ENCODE measurements at places on chromosomes 7 and 10.

DNA sequence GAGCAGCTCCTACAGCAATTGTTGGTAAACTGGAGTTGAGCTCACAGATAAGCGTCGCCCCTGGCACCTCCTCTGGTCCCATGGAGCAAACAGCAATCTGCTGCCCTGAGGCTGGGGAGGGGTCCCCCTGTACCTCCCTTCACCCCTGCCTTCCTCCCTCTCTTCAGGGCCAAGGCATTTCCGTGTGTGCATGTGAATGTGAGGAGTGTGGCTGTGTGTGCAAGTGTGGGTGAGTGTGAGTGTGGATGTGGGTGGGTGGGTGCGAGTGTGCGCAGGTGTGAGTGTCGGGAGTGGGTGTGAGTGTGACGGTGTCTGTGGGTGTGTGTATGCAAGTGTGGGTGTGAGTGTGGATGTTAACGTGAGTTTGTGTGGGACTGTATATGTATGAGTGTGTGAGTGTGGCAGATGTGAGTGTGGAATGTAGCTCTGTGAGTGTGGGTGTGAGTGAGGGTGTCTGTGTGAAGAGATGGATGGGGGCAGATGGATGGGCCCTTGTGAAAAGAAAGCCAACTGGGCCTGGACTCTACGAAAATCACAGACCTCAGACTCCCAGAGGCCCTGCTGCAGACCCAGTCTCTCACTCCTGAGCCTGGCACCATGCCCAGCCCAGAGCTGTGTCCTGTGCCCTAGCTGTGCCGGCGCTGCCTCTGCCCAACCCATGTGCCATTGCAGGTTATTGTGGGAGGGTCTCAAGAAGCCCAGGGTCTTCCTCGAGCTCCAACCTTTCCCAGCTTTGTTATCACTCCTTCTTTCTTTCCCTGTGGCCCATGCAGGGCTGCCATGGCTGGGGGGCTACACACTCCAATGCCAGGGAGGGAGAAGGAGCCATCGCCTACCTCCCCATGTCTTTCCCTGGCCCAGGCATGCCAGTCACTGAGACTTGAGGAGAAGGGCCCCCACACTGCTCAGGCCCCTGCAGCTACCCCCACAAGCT is 73.9 kb downstream of the GRID1 start:
- DNase-seq: no peak

- no peak for DNase-seq
Observed at GRCh38 chr7:609365-609764, 89.7 kb upstream of the PDGFA start.

DNA sequence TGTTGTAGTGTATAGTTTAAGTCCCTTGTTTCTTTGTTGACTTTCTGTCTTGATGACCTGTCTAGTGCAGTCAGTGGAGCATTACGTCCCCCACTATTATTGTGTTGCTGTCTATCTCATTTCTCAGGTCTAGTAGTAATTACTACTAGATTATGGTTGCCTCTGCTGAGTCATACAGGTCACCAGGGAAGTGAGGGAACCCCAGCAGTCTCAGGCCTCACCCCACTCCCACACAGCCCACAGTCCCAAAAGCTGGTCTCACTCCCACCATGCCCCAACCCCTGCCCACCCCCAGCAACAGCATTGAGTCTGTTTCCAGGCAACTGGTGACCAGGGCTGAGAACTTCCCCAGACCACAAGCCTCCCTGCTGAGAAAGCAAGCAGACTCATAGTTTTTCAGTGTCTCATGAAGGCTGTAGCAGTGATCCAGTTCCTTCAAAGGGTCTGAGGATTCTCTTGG is 88.0 kb downstream of the PLXDC2 start:
- DNase-seq: peak; percentile 89

GRCh38 chr7:147282204-147282603 is 1165.6 kb downstream of the CNTNAP2 start:
- no peak for DNase-seq

- no peak for DNase-seq
Observed at GRCh38 chr7:96026611-96027010, 254.3 kb downstream of the DYNC1I1 start.

GRCh38 chr7:6531492-6532279 is 19.6 kb downstream of the GRID2IP start:
- DNase-seq: no peak

GRCh38 chr7:46115410-46115809 is 194.3 kb upstream of the IGFBP3 start:
- DNase-seq: no peak

DNA sequence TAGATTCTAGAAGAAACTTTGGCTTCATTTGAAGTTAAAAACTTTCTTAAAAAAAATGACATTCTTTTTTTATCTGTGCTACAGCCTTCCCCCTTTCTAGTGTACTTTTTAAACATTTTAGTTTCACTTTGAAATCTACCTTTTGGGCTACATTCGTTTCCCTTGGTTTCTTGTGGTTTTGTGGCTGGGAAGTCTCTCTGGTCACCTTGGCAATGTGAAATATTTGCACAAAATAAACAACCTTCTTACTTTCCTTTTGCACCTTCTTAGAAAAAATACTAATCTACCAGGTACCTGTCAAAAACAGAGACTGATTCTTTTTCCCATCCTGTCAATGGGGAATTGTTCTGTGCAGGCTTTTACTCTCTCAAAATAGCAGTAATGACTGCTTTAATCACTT is 350.2 kb downstream of the GATA3 start:
- no peak for DNase-seq

- DNase-seq: no peak
Observed at GRCh38 chr7:123719197-123719721, 29.5 kb downstream of the WASL start.

- no peak for DNase-seq
Observed at GRCh38 chr7:153023194-153023592, 263.6 kb downstream of the ACTR3B start.

DNA sequence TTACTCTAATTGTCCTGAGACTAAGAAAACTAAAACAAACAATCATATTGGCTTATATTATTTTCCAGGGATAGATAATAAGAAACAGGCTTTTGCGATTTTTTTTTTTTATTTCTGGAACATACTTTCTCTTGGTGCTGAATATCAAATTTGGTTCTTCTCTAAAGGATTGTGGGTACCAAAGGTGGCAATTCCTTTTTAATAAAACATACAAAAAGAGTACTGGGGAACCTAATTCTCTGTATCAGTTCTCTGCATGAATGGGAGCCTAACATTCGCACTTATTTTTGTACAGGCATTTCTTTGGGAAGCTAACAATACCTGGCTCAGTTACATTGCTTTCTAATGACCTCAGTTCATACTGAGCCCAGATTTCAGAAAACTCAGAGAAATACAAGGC is 32.8 kb downstream of the LRRC18 start:
- DNase-seq: no peak

DNA sequence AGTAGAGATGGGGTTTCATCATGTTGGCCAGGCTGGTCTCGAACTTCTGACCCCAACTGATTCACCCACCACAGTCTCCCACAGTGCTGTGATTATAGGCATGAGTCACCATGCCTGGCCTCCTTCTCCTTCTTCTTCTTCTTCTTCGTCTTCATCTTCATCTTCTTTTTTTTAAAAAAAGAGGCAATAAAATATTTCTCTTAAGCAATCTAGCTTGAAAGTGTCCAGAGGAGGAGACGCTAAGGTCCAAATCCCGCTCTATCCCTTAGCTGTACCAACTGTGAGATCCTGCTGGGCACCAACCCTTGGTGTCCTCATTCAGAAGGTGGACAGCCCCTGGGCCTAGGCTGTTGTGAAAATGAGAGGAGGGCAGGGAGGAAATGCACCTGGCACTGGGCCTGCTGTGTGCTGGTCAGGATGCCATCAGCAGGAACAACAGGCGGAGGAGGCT is 13.9 kb upstream of the PSAP start:
- no peak for DNase-seq

GRCh38 chr7:151062399-151063211 is 3.2 kb downstream of the SLC4A2 start:
- no peak for DNase-seq

GRCh38 chr10:73937333-73938043 is 26.6 kb downstream of the PLAU start:
- no peak for DNase-seq

- no peak for DNase-seq
Observed at GRCh38 chr7:130148561-130148960, 56.6 kb downstream of the TMEM209 start.

DNA sequence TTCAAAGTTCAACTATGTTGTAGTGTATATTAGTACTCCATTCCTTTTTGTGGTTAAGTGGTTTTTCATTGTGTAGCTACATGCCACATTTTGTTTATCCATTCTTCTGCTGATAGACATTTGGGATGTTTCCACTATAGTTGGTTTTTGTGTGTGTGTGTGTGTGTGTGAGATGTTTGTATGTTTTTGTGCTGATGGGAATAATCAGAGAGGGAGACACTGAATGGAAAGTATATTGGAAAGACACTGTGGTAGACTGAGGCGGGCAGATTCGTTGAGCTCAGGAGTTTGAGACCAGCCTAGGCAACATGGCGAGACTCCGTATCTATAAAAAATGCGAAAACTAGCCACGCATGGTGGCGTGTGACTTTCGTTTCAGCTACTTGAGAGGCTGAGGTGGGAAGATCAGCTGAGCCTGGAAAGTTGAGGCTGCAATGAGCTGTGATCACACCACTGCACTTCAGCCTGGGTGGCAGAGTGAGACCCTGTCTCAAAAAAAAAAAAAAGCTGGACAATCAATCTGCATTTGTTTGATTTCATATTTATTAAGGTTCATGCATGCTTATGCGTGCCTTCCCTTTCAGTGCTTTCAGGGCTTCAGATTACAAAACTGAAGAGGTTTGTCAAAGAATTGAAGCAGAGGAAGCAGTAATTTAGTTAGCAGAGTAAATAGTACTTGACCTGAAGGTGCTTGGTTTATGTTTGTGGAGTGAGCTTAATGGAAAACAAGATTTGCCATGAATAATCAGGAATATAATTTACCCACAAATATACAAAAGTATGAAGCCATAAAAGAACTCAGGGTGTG is 14.7 kb downstream of the SEC24C start:
- DNase-seq: no peak

- DNase-seq: no peak
Observed at GRCh38 chr10:89975771-89976170, 274.4 kb downstream of the KIF20B start.

GRCh38 chr7:105673367-105674084 is 92.2 kb upstream of the EFCAB10 start:
- no peak for DNase-seq

GRCh38 chr7:9031386-9031785 is 598.0 kb downstream of the NXPH1 start:
- DNase-seq: no peak

DNA sequence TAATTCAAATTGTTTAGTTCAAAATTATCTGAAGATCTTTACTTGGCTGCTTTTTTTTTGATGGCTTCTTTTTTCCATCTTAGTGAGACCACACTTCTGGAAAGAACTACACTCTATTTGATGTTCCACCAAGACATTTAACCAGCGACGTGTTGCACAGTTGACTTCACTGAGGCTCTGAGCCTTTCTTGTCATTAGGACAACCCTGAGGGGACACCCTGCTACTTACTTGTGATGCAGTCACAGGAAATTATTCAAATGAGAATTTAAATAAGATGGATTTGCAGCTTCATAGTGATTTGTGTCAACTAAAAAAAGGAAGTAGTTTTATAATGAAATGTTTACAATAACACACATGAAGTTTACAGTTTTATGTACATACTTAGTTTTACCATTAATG is 25.6 kb upstream of the PIK3CG start:
- DNase-seq: no peak

DNA sequence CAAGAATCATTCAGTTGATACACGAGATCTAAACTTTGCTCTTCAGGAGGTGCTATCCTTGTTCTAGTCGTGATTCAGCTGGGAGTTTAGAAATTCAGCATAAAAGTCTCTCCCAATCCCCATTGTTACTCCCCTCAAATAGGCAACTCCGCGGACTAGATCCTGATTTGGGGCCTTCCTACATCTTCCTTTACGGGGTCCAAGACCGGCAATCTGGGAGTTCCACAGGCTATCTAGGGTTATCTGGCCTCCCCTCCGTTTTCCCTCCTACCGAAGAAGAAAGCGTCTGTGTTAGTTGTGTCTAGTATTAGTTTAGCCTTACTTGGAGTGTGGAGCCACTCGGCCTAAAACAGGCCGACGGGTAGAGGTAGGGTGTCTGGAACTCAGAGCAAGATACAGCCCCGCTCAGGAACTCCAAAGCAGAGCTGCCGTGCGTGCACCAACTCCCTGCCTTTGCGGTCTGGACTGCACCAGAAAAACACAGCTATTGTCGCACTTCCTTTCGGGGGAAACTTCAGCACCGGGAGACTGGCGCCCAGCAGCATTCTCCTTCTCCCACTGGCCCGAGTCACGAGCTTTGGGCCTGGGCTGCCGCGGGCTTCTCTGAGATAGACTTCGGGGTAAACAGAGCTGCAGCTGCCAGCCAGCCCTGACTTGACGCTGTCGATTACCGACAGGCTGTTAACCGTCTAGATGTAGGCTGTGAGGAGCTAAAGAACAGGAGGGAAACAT is 1.5 kb upstream of the DLX5 start:
- no peak for DNase-seq

GRCh38 chr7:299628-300027 is 9.7 kb downstream of the FOXL3 start:
- no peak for DNase-seq

DNA sequence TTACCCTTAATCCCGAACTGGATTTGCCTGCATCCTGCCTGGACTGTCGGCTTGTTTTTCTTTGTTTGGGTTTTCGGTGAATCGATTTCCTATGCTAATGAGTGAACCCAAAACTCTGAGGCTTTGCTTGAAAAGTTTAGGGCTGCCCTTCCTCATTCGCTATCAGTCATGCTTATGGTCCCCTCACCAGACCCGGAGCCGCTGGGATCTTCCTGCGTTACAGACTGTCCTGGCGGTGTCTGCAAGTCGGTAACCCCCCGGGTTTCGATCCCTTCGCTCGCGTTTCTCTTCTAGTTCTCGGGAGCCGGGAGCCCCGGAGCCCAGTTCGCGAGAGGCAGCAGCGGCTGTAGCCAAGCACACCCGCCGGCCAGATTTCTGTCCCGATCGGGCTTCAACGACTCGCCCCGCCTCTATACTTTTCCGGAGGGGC is 2.2 kb downstream of the EMX2 start:
- no peak for DNase-seq

- DNase-seq: no peak
Observed at GRCh38 chr7:83005410-83005809, 157.3 kb downstream of the PCLO start.

DNA sequence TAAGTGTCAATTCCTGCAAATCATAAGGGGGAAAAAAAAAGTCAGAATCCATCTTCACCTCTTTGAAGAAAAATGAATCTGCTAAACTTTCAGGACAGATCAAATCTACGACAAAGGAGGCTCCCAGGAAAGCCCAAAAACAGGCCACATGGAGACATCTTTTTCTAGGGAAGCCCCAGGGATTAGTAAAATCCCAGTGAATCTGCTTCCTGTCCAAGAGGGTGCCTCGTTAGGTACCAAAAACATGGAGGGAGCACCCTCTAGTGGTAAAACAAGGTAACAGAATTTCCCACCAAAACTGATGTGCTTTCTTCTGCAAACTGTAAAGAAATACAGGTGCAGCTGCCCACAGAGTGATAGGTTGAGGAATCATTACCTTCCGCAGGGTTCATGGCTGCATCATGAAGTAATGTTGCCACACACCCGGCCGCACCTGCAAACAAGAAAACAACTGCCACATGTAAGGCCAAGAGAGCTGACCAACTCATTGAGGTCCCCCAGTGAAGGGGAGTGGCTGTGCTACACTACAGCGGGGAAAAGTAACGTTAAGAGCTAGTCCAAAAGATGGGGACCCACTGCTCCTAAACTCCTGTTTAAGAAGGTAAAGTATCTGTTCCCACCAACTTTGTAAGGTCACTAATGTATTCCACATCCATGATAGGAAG is 7.9 kb downstream of the SLC25A28 start:
- peak; percentile 41 for DNase-seq
